Stimulated activated CD8-positive, alpha-beta memory T cell treated with anti-CD3 and anti-CD28 coated beads, Interleukin-15, amount 100 ng/mL, for 24 hours (primary cell): ENCODE measurements at places on chromosomes 1 and 21.

DNA sequence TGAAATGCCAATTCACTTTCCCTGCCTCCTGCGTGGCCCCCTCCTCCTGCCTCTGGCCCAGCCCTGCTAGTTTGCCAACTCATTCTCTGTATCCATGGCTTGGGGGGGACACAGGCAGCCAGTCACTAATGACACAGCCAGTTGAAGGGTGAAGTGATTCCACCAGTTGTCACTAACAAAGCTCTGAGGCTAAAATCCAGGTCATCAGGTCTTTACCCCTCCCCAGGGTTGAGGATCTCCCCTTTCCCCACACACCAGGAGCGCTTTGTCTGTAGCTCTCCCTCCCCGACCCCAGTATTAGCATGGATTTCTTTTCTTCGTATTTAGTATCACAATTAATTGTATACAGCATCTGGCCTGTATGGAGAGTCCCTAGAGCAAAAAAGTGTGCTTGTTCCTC, 394.1 kb downstream of the RRAGC start:
- no peak for DNase-seq

GRCh38 chr1:239422818-239423217, 36.5 kb downstream of the CHRM3 start:
- no peak for DNase-seq

DNA sequence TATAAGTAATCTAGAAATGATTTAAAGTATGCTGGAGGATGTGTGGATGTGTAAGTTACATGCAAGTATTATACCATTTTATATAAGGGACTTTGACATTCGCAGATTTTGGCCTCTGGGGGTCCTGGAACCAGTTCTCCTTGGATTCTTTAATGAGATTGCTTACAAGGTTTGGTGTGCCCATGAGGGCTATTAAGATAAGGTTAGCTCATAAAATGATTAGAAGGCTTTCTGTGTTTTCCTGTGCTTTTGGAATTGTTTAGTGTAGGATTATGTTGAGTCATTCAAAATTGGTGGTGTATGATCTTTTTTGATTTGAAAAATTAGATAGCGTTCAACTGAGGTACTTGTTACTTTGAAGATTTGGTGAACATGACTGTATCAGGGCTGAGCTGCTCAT, 5.6 kb downstream of the USP25 start:
- DNase-seq = no peak

DNA sequence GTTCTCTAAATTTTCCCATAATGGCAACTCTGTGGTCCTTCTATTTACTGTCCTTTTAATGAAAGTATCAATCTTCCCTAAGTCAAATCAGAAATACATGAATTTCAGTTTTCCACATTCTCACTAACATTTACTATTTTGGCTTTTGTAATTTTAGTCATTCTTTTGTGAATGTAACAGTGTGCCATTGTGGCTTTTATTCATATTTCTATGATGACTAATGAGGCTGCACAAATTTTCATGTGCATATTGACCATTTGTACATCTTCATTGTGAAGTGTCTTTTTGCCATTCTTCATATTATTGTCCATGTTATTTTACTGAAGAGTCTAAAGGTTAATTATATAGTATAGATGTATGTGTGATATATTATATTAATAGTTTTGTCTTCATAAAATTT, 431.0 kb upstream of the BRINP3 start:
- no peak for DNase-seq

GRCh38 chr21:25559746-25560145, 47.5 kb downstream of the MRPL39 start:
- DNase-seq = no peak

DNA sequence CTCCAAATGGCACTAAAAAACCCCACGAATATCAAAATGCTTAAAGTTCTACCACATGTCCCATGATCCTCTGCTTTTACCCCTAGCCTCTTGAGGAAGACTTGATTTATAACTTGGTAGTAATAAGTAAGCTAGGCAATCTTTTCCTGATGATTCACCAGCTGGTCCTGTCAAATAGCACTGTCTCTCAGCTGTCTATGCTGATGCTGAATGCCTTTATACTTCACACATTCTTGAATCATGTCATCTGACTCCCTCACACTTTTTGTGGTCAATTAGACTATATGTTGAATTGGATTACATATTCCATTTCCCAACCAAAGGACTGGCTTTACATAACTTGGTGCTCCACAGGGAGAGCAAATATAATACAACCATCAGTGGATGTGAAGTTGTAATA, 16.6 kb downstream of the C21orf91 start:
- DNase-seq = no peak

GRCh38 chr1:1939296-1940122, 20.4 kb upstream of the TMEM52 start:
- DNase-seq = no peak

GRCh38 chr1:14910984-14911721, 242.4 kb upstream of the TMEM51 start:
- DNase-seq = no peak

- DNase-seq = no peak
Measured at GRCh38 chr21:27838573-27838972, 871.7 kb upstream of the ADAMTS5 start.

DNA sequence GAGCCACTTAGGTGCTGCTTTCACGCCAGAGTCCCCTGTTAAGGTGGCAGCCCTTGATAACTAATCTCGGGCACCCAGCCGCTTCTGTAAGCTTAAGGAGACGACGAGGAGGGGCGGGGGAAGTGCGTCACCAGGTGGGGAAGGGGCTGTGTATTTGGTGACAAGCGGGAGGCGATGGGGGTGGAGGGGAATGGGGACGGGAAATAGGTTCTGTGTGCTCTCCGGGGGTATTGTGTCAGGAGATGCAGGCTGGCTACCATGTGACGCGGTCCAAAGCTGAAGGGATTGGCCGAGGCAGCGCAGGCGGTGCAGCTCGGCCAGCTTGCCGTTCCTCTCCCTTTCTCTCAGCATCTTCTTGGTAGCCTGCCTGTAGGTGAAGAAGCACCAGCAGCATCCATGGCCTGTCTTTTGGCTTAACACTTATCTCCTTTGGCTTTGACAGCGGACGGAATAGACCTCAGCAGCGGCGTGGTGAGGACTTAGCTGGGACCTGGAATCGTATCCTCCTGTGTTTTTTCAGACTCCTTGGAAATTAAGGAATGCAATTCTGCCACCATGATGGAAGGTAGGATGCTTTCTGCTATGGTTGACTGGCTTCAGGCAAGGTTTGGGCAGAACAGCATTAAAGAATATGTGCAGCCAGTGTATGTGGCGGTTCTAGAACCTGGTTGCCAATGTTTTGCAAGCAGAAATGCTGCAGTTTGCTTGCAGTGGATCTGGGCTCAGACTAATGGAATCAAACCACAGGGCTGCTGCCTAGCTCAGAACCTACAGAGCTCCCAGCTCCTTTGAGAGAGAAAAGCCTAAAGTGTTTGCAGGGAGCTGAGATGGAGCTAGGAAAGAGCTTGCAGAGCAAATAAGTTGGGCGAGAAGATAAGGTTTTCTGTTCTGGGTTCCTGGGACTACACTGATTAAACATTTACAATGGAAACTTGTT, at the start of gene SGIP1:
TSS of gene SGIP1 (plus strand) at position 350 of the 937 bp plus-strand sequence. CDS start at position 556, 206 bp downstream.
- no peak for DNase-seq

DNA sequence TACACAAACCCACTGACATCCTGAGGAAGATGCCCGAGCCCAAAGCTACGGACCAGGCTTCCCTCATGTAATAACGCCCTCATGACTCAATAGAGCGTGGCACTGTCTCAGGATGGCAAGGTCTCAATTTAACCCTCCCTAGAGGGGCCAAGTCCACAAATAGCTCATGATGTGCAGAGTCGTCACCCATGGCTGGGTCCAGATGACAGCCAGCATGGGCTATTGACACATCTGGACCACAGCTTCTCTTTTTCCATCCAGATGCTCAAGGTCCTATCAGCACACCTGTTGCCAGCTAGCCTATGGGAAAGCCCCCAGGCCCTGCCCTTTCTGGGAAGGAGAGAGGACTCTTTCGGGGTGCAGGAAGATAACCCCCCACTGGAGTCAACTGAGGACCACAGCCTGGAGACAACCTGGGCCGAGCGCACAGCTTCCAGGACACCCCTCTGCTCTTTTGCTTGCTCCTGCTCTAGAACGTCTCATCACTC, 2.8 kb downstream of the LAPTM5 start:
- DNase-seq = no peak

DNA sequence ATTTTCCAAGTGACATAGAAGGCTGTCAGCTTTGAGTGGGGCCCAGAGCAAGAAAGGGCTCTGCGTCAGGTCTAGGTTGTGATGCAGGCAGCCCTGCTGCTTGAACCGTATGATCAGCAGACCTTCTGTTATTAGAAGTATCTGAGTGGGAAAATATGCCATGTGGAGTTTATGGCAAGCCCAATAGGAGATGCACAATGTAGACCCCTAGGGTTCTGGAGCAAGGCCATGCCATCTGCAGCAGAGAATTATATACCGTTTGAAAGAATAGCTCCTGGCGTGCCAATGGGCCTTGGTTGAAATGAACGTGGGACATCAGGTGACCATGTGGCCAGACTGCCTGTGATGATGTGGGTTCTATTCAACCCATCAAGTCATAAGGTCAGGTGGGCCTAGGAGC, 44.1 kb upstream of the ZBTB18 start:
- DNase-seq = no peak

GRCh38 chr1:169594391-169594790, 8.1 kb upstream of the F5 start:
- DNase-seq = no peak

DNA sequence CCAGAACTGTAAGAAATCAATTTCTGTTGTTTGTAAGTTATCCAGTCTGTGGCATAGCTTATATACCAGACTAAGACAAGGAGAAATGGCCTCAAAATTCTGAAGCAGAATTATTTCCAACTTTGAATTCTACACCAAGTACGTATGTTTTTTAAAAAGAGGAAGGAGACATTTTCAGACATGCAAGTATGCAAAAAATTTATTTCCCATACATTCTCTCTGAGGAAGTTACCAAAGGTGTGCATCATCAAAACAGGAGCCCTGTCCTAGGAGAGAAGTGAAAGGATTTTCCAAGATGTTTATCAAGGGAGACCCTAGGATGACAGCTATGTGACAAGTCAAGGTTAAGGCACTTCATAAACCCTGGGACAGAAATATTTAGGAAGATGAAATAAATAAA, 49.3 kb upstream of the RABGAP1L start:
- no peak for DNase-seq
